ENCODE measurements at places on chromosomes 11 and 22.
A peak's percentile ranks its signal among the peaks of the same experiment; 100 is the strongest.

DNA sequence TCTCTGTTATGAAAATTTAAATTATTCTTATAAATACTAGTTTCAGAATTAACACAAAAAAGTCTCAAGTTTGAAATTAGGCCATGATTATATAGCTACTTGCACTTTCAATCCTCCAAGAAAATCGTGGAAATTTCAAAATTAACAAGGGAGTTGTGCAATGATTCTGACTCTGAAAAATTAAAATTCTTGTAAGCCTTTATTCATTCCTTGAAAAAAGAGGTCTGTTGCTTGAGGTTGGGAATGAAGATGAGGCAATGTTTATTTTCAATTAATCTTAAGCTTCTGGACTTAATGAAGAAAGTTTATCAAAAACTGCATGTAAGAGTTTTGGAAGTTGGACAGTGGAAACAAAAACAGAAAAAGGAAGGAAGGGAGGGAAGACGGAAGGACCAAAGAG is 128.2 kb upstream of the FIBIN start:
- no peak for DNase-seq

GRCh38 chr22:36052505-36052941 is 23.9 kb upstream of the RBFOX2 start:
- peak; percentile 60 for DNase-seq

DNA sequence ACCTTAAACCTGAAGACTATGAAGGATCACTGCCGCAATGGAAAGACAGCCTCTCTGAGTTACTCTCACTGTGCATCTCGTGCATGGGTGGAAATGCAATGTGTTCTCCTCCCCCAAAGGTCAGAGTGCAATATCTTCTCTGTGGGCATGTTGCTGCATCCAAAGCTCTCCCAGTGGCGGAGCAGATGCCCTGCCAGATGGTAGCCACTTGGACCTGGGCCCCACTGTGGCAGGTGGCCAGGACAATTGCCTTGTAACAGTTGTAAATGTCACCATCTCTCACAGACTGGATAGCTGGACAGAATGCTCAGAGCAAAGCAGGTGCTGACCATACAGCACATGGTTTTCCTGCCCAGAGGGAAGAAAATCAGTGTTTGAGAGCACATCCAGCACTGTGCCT is 542.0 kb downstream of the FAM181B start:
- DNase-seq, result no peak

- DNase-seq, result no peak
Measured at GRCh38 chr11:62108971-62109404, 14.8 kb upstream of the INCENP start.

DNA sequence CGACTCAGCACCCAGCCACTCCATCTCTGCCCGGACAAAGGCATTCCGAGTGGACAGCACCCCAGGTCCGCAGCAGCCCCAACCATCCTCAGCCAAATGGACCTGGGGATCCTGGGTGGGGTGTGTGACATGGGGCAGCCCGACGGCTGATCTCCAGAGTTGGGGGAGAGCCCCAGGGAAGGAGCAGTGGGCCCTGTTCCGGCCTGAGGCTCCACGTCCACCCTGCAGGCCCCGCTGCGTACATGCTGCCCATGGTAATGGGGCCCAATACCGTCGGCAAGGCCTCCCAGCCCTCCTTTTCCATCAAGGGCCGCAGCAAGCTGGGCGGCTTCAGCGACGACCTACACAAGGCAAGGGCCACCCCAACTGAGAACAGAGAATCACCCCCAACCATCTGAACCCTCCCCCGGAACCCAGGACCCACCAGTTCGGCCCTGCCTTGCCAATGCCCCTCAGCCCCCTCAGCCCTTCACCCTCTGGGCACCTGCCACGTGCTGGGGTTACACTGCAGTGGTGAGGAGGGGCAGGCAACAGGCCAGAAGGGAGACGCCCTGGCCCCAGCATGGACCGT is 5.4 kb downstream of the SCGB1C1 start:
- DNase-seq, result no peak

DNA sequence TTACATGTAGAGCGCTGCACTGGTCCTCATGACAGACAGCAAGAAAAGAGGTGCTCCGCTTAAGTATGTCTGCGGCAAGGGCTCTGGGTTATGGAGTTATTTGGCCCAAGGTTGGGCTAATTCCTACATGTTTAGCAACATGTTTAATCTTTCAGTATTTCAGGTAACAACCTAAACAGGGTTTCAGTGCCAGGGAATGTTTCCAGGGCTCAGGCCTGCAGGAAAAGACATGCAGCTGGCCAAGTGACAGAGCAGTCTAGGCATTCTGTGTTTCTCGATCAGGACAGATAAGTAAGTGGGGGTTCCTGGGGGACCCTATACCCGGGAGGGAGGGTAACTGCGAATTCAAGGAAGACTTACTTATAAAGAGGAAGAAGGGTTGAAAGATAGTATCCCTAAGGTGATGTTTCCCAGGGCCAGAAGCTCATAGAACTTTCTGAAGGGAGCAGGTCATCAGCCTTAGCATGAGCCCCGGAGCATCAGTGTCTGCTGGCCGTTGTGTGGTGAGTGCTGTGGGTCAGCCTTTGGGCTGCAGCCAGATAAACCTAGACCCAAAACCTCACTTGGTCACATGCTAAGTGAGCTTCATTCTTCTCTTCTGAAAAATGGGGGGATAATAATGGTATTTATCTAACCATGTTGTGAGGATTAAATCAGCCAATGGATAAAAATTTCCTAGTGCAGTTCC is 18.4 kb downstream of the KCNJ5 start:
- DNase-seq, result no peak

- DNase-seq, result no peak
Measured at GRCh38 chr11:112421879-112422278, 161.2 kb upstream of the PLET1 start.

DNA sequence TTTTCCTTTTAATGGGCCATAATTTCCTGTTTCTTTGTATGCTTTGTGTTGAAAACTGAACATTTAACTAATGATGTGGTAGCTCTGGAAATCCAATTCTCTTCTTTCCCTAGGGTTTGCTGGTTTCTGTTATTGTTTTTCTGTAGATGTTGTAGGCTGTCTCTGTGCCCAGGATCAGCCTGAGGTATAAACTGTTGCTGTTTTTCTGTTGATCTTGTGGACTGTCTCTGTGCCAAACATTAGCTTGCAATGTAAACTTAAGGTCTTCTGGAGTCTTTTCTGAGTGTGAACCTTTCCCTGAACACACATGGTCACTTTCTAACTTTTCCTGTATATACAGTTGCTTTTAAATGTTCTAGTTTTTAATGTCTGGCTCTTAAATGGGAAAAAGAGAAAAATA is 5.9 kb upstream of the TSKU start:
- no peak for DNase-seq

GRCh38 chr11:79006854-79007253 is 432.2 kb upstream of the NARS2 start:
- no peak for DNase-seq

GRCh38 chr22:47291565-47292495 is 529.4 kb downstream of the TBC1D22A start:
- no peak for DNase-seq

DNA sequence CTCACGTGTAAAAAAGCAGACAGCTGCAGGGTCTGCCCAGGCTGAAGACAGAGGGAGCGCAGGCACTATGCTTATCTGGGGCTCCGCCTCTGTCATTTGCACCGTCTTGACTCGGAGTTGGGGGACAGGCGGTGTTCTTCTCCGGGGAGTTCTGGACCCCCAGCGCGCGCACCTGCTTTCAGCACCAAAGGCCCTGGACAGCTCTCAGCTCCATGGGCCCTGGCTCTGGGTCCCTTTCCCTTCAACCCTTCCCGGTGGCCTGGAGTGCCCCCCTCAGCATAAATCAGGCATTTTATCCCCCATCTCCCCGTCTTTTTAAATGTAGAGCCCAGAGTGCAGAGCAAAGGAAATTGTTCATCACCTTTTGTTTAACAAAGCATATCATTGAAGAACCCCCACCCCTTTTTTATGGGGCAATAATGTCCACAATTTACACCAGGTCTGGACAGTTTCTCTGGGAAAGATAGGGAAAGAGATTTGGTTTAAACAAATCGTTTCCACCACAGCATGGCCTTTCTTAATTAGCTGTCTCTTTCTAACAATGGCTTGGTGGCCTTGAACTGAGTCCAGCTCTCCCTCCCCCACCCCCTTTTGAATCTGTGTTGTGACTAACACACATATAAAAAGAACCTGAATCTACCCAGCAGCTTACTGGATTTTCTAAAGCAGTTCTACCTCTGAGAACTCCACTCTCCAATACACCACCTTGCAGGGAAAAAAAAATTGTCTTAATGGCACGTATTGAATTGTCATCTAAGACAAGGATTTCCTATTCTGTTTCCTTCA is 1.7 kb downstream of the SEZ6L start:
- DNase-seq, result peak; percentile 67

- peak; percentile 55 for DNase-seq
Measured at GRCh38 chr11:96012086-96012824, 88.3 kb upstream of the MTMR2 start.

DNA sequence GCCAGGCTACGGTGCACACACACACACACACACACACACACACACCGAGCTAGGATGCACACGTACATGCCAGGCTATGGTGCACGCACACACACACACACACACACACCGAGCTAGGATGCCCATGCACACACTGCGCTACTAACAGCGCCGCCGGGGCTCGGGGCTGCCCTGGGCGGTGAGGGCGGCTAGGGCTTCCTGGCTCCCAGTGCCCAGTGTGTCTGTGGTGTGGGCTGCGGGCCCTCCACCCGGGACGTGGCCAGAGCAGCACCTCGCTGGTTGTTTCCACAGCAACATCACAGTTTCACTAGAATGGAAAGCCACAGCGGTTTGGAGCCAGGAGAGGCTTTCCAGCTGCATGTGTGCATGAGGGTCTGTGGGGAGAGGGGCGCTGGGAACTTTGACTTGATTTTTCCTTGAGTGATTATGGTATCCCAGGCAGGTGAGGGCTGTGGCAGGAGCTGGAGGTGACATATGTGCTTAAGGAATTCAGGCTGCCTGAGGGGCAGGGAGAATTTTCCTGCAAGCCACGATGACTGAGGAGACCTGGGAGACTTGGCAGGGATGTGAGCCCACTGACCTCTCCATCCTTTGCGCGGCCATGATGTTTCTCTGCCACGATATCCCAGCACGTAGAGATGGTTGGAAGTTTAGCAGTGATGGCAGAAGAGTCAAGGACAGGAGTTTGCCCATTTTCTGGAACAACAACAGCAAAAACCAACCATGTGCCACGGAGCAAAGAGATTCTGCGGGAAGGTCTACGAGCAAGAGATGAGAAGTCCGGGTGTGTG is 195.9 kb downstream of the SNX19 start:
- no peak for DNase-seq

DNA sequence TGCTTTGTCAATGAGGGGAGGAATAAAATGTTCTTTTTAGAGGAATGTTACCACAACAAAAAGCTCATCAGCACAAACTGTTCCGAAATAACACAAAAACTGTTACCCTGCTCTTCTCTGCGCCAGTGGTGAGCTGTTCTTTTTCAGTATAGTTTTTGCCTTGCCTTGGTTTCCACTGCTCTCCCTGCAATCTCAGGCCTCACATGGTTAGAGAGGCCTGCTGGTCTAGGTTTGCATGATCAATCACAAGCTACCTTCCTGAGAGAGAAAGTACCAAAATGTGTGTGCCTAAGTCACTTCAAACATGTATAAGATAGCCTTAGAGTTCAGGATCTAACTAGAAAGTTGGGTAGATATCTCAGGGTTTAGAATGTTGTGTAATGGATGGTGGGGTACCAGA is 114.6 kb downstream of the STIM1 start:
- DNase-seq, result no peak

DNA sequence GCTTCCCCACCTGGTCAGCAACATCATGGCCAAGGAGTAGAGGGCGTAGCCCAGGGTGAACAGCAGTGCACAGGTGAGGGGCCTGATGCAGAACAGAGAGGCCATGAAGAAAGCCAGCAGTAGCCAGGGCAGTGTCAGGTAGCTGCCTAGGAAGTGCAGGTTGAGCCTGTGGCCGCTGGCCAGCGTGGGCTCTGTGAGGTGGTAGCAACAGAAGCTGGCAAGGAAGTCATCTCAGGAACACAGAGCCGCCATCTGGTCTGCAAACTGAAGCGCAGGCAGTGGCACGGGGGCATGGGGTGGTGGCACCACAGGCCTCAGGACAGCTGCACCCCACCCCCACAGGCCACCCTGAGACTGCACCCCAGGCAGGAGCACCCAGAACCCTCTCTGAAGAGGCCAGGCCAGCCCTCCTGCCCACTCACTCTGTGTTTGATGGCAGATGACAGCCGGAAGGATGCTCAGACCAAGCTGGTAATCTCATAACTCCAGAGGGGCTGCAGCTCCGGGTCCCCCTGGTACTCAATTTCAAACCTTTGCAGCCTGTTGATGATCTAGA is 95.3 kb downstream of the MED15 start:
- no peak for DNase-seq

DNA sequence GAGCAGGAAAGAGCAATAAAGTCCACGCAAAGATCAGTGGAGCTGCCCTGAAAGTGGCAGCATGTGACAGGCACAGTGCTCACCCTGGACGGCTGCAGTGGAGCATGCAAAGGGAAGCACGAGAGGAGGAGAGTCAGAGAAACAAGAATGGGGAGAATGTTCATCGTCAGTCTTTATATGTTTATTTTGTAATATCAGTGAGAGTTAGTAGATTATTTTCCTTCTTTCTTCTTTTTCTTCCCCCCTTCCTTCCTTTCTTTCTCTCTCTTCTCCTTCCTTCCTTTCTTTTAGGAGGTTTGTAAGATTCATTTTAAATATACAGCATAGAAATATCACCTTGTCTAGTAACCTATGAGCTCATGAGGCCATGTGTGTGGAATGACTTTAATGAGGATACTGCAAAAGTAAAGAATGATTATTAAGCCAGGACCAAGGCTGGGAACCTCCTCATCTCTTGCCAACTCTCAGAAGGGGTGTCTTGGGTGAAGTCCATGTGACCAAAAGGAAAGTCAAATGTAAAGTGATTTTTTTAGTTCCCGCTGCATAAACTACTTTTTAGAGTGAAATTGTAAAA is 321.1 kb downstream of the AASDHPPT start:
- DNase-seq, result no peak

GRCh38 chr11:118079491-118079890 is 2.6 kb downstream of the TMPRSS4 start:
- DNase-seq, result no peak

DNA sequence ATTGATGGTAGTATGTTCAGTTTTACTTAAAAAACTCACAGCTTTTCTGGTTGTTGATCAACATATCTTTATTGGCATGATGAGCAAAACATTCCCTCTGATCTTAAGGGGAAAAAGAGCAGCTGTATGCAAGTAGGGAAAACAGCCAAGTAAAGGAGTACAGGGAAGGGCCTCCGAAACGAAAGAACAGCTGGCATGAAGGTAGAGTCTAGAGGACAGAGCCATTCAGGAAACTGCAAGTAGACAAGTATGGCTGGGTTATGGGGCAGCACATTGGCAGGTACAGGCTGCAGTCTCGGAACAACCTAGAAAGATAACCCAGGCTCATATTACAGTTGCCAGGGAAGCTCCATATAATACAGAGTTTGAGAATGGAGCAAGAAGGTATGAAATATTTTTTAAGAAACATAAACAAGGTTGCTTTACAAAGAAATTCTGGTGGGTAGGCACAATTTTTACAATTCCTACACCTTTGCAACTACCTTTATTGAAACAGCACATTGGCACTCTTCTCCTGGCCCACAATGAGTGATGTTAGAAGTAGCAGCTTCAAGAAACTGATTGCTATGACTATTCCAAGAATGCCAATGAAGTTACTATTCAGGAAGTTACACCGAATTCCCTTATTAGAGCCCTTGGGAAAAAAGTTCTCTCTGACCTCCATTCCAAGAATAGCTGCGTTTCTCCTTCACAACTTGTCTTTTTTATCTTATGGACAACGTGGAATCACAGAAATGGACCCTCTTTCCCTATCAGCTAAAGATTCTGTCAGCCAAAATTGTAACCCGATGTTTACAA is 45.2 kb downstream of the LGR4 start:
- no peak for DNase-seq
